COR-L47 (cell line): ENCODE measurements at places on chromosomes 12 and 14.

DNA sequence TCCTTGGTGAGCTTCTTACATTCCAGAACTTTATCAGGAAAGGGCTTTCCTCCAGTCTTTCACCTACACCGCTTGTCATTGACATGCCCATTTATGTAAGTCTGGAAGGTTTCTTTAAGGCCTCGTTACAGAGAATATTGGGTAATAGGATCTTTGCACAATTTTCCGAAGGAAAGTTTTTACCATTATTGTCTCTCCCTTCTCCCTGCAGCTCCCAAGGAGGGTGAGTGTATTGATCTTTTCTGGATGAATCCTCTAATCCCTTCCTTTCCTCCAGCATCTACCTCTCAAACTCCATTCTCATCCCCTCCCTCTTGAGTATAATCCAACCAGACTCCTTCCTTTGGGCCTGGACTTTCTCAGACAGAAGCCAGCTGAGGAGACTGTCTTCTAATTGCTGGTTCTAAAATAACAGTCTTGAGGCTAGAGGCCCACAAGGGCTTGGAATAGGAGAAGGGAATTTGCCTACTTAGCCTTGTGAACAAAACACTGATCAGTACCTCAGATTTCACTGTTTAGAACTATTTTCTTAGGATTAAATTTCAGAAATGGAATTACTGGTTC lies 21.8 kb downstream of the WNK1 start:
- no peak for DNase-seq

GRCh38 chr12:116759783-116760621 lies 21.9 kb downstream of the RNFT2 start:
- no peak for DNase-seq

DNA sequence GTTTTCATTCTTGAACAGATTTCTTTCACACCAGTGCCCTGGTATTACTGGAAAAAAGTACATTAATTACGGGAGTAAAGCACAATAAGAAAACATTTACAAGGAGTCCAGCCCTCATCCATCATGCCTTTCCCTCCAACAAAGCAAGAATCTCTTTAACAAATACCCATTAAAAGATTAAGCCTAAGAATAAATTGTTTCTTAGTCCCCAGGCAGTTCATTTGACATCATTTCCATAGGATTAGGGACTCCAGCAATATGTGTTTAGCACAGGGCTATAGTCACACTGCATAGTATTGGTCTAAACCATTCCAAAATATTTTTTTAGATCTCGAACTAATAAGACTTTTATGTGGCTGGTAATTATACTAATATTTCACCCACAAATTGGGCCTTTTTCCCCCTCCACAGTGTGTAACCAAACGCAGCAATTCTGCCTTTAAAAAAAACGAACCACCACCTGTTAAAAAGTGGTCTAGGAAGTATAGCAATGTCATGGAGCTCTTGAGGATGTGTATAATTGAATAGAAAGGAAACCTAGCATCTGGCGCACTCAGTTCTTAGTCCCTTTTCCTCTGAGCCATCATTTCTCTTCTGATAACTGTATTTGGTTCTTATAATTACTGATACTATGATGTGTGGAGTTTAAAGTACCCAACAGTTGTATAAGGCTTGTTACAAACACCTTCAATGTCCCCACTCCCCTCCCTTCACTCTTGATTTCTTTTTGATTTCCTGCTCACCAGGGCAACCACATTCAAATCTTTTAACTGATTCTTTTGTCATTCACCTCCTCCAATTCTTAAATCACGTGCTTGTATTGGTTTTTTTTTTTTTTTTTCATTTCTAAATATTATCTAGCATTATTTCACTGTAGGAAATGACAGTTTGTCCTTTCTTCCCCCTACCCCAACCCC lies 138.7 kb downstream of the ETV6 start:
- no peak for DNase-seq

- peak; percentile 82 for DNase-seq
Observed at GRCh38 chr14:55556929-55557623, 22.9 kb upstream of the KTN1 start.

DNA sequence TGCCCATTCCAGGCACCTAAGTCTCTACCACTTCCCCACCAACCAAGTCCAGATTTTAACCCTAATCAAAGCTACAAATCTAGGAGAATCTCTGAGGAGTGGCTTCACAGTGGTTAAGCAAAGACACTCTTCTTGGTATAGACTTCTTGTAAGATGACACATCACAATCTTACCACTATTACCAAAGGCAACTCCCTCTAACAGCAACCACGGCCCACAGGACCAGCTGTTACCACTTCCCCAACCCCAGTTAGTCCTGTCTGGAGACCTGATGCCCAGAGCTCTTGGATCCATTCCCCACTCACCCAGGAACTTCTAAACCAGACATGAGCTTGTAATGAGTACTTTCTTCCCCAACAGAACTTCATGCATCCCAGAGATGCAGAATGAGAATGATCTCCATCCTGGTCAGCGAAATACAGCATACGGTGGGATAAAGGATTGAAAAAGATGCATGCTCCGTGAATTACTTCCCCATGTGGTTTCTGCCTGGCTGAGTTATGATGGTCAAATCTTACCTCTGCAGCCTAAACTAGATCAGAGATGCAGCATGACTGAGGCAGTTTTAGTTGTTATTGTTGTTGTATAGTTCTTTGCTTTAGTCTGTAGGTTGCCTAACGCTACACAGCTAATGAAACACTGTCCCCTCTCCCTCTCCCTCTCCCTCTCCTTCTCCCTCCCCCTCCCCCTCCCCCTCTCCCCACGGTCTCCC lies 87.7 kb upstream of the FOXN3 start:
- DNase-seq, result no peak

GRCh38 chr12:26182377-26182776 lies 13.0 kb upstream of the SSPN start:
- no peak for DNase-seq

GRCh38 chr12:26971963-26972362 lies 33.7 kb downstream of the FGFR1OP2 start:
- no peak for DNase-seq

GRCh38 chr14:72998252-72998903 lies 28.5 kb downstream of the ZFYVE1 start:
- no peak for DNase-seq

DNA sequence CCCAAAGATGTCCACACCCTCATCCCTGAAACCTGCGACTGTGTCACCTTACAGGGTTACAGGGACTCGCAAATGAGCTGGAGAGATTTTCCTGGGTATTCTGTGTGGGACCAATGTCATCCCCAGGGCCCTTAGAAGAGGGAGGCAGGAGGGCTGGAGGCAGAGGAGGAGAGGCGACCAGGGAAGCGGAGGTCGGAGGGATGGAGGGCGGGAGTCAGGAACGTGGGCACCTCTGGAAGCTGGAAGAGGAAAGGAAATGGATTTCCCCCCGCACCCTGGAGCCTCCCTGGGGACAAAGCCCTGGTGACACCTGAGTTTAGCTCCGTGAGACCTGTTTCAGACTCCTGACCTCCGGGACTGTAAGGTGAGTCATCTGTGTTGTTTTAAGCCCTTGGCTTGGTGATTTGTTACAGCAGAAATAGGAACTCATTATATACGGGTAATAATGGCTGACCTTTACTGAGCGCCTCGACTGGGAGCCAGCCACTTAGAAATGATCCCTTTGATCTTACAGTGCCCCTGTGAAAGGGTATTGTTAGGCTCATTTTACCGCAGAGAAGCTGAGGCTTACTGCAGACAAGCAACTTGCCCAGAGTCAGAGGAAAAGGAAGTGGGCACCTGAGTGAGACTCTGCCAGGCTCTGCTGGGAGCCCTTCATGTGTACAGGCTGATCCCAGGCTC lies 29.3 kb upstream of the FZD10 start:
- no peak for DNase-seq

DNA sequence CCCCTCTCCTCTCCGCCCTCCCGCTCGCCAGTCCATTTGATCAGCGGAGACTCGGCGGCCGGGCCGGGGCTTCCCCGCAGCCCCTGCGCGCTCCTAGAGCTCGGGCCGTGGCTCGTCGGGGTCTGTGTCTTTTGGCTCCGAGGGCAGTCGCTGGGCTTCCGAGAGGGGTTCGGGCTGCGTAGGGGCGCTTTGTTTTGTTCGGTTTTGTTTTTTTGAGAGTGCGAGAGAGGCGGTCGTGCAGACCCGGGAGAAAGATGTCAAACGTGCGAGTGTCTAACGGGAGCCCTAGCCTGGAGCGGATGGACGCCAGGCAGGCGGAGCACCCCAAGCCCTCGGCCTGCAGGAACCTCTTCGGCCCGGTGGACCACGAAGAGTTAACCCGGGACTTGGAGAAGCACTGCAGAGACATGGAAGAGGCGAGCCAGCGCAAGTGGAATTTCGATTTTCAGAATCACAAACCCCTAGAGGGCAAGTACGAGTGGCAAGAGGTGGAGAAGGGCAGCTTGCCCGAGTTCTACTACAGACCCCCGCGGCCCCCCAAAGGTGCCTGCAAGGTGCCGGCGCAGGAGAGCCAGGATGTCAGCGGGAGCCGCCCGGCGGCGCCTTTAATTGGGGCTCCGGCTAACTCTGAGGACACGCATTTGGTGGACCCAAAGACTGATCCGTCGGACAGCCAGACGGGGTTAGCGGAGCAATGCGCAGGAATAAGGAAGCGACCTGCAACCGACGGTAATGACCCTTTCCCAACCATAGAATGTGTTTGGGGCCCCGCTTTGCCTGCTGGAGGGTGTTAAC lies 615 bp downstream of the CDKN1B start:
- no peak for DNase-seq

DNA sequence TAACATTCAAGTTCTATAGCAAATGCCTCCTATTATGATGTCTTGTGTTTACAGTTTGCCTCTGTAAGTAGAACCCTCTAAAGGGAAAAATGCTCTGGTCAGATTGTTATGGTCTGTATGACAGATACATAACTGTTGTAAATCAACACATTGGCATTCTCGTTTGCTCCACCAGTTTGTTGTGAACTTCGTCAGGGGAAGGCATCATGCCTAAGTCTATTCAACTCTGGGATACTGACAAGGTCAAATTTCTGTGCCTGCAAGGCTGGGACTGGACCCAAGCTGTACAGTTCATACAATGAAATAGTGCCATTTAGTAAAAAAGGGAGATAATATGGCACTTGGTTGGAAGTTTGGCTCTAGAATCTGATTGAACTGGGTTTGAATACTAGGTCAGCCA lies 392.3 kb downstream of the RAD51B start:
- no peak for DNase-seq

DNA sequence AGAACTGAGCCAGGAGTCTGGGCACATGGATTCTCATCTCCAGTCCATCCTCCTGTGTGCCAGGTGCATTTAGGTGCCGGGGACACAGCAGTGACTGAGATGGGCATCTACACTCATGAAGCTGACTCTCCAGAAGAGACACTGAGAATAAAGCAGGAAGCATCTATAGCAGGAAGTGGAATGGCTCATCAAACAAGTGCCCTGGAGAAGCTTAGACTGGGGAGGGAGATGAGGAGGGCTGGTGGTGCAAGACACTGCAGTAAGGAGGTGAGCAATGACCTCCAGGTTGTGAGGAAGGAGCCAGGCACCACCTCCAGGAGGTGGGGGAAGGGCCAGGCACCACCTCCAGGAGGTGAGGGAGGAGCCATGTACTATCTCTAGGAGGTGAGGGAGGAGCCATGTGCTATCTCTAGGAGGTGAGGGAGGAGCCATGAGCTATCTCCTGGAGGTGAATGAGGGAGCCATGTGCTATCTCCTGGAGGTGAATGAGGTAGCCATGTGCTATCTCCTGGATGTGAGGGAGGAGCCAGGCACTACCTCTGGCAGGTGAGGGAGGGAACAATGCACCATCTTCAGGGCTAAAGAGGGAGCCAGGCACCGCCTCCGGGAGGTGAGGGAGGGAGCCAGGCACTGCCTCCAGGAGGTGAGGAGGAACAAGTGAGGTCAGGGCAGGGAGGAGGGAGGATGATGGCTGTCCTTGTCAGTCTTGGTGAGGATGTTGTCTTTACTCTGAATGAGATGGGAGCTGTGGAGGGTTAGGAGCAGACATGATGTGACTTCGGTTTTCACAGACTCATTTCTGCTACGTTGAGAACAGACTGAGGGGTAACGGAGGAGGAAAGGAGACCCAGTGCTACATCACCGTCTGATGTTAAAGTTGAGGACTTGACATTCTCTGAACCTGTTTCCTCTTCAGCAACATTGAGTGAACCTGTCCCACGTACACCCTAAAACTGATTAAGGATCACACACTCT lies 961.9 kb upstream of the TMEM132C start:
- no peak for DNase-seq

DNA sequence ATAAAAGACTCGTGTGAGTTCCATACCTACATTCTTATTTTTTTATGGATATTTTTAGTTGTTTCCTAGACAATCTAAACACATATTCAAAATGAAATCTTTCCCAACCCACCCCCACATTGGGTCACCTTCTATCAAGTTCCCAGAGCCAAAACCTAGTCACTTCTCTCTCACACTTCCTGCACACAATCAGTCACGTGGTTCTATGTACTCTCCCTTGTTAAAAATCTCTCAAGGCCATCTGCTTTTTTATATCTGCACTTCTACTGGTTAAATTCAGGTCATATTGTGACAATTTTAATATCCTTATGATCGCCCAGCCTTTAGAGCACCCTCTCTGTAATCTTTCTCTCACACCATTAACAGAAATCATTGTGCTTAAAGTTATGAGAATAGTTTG lies 175.0 kb upstream of the SYT10 start:
- DNase-seq, result no peak

GRCh38 chr12:94078736-94079509 lies 69.5 kb upstream of the PLXNC1 start:
- DNase-seq, result no peak

DNA sequence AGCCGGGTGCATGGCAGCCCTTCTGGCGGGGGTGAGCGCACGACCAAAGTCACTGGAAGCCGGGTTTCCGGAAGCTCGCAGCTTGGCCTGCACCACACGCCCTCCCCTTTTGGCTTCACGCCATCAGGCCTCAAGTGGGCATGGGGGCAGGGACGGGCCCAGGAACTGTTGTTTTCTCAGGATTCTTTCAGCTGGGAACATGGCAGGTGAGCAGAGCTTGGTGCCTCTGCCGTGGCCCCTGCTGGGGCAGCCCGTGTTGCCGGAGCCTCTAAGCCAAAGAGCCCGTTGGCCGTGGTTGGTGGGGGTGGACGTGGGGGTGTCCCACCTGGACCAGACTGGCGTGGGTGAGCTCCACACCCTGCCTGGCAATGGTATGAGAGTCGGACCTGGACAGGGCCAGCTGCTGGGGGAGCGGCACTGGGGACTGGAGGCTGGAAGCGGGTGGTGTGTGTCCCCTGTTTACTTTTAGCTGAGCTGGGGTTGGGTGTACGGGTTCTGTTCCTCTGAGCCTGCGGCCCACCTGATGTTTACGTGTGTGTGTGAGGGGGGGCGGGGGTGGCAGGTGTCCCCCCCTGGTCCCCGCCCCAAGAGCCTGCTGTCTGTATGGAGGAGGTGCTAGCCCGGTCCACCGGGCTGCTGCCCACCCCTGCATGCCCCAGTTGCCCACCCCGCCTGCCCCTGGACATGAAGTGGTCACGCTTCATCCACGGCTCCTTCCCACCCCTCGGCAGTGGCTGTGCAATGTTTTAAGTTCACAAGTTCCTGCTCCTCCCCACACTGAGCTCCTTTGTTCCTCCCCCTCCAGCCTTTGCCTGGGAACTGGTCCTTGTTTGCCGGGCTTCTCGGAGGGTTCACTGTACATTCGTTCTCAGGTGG lies 28.7 kb upstream of the PLD4 start:
- peak; percentile 96 for DNase-seq

- no peak for DNase-seq
Observed at GRCh38 chr12:76158518-76159321, 74.2 kb upstream of the NAP1L1 start.
